ENCODE measurements at places on chromosomes 11 and 22. TPM values are rescaled to one million over a fixed set of nuclear protein-coding genes. Genes with fewer than 3 reads are reported as not detected.

GRCh38 chr11:87491381-87491780 is 453.6 kb downstream of the TMEM135 start:
- DNase-seq: no peak

Gene TIMP3
- 142 TPM for total RNA-seq

- no peak for DNase-seq
Measured at GRCh38 chr22:46514592-46515207, 22.7 kb downstream of the CELSR1 start.

GRCh38 chr11:34151166-34151565 is 45.7 kb downstream of the NAT10 start:
- DNase-seq: no peak

Gene CREBZF
- 13.2 TPM for total RNA-seq

DNA sequence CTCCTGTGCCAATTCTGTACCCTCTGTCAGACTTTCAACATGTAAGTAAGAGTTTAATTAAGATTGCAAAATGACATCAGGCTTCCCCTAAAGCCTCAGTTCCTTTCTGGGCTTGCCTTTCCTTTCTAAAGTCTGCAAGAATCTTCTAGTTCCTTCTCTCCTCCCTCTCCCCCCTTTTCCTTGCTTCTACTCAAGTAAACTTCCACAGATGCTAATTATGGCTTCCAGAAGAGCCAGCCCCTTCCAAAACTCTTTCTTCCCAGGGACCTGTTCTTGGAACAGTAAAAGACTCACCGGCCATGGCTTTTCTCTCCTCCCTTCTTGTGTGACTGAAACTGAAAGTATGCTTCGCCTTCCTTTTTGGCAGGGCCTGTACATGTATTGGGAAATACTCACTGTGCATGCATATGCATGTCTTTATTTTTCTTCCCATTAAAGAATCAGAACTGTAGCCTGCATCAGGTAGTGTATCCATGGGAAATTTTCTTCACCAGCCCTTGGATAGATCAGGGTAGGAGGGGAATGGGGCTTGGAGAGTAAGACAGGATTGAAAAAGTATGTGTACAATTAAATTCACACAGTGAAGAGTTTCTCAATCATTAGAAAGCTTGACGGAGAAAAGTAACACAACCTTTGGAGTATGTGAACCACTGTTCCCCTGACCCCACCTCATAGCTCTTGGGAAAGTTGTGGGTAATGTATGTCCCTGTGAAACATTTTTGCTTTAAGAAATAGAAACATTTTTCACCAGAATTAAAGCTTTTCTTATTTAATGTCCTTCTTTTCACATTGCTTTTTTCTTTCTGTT is at the start of gene CASP1:
CASP1 (minus strand) TSS at position 332 of the 808 bp plus-strand sequence; CDS start at position 301, 31 bp downstream.
- no peak for DNase-seq

Gene SAA1
- total RNA-seq: 1.6 TPM

Gene IL18
- total RNA-seq: 1.5 TPM
